Tibial nerve (tissue), 4 donors: ENCODE measurements at places on chromosomes 7 and 10. TPM values are rescaled to one million over a fixed set of nuclear protein-coding genes. Genes with fewer than 3 reads are reported as not detected.

UFSP1 gene
- 4.0 TPM for total RNA-seq

STEAP1B gene
- total RNA-seq: 18.6 TPM

DNA sequence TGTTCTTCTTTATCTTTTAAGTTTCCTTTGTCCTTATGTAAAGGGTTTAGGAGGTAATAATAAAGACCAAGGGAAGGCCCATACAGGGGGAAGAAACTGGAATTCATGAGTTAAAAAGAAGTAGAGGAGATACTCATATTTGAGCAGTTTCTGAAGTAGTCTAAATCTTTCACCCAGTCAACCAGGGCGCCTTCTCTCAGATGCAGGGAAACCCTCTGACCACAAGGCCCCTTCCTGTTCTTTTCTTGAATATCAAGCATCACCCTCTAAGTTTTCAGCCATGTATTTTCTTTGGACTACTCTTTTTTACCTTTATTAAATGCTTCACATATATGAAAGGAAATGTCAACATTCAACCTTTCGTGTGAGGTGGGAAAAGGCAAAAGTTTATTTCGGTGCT is 630.8 kb downstream of the SUGCT start:
- DNase-seq: no peak
- no peaks in the 10 kb centered on the region for H3K4me1 ChIP-seq
- H3K27ac ChIP-seq: no peak overlapping the region

DNA sequence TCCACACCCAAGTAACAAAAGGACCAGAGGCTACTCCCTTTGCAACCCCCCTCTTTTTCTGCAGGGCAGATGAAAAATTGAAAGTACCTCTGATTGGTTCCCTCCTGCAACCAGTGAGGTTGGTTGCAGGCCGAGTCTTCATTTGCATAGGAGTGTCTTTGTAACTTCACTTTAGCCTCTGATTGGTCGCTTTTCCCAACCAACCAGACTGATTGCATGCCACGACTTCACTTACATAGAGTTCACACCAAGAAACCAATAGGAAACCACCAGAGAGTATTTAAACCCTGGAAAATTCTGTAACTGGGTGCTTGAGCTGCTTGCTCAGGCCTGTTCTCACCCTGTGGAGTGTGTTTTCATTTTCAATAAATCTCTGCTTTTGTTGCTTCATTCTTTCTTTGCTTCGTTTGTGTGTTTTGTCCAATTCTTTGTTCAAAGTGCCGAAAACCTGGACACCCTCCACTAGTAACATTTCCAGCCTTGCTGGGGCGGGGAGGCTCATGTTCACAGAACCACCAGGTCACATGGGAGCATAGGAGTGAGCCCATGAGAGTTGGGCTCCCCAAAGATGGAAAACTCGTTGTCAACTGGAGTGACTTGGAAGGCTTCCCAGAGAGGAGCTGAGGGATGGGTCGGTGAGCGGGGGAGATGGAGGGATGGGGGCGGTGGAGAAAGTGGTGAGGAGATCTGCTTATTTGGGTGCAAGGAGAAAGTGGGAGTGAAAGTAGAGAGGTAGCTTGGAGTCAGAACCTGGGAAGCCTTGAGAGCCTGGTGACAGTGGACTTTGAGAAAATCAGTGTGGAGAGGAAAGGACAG is 223.6 kb downstream of the GFRA1 start:
- no peak for DNase-seq
- H3K27me3 ChIP-seq: no peaks in the 10 kb centered on the region
- no peak overlapping the region for H3K4me3 ChIP-seq
- H3K36me3 ChIP-seq: no peaks in the 10 kb centered on the region
- no peaks in the 10 kb centered on the region for H3K4me1 ChIP-seq

DNA sequence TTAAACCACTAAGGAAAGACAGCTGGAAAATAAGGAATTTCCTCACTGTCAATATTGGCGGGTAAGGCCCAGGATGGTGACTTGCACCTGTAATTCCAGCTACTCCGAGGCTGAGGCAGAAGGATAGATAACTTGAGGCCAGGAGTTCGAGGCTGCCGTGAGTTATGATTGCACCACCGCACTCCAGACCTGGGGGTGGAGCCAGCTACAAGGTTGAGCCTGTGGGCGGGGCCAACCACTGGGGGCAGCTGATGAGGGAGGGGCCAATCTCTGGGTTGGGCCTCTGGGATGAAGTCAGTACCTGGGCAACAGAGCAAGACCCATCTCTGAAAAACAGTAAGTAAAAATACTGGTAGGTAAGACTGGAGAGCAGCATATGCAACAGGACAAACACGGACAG is 80.1 kb upstream of the ADO start:
- no peaks in the 10 kb centered on the region for H3K27me3 ChIP-seq
- no peak for DNase-seq
- no peaks in the 10 kb centered on the region for H3K4me1 ChIP-seq
- no peak overlapping the region for H3K4me3 ChIP-seq

SPDYE16 gene
- not detected for total RNA-seq

- peaks cover 5% of the 10 kb centered on the region for H3K4me1 ChIP-seq
- H3K4me3 ChIP-seq: no peak overlapping the region
- H3K27ac ChIP-seq: no peak overlapping the region
- DNase-seq: no peak
- H3K36me3 ChIP-seq: no peaks in the 10 kb centered on the region
Measured at GRCh38 chr7:40057292-40057691, 77.1 kb downstream of the MPLKIP start.

- H3K27me3 ChIP-seq: no peaks in the 10 kb centered on the region
- H3K4me1 ChIP-seq: no peaks in the 10 kb centered on the region
- H3K27ac ChIP-seq: no peak overlapping the region
Measured at GRCh38 chr7:91187061-91187460, 77.2 kb upstream of the FZD1 start.

DNA sequence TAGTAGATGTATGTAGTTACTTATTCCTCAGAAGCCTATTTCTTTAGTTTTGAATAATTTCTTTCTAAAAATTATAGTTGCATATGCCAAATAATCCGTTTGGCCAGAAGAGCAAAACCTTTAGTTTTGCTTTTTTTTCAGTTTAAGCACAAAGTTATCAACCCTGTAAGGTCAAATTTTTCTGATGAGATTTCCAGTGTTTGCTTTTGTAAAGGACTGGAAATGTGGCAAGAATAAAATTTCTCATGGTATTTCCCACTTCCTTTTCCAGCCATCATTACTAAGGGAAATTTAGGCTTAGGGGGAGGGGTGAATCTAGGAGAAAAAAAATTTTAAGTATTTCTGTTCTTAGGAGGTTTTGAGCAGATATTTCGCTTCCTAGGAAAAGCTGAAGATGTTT is 7.6 kb downstream of the CALD1 start:
- peak overlapping the region; percentile 76 for H3K27ac ChIP-seq
- no peak for DNase-seq
- H3K4me3 ChIP-seq: no peak overlapping the region
- H3K27me3 ChIP-seq: no peaks in the 10 kb centered on the region
- peaks cover 42% of the 10 kb centered on the region for H3K4me1 ChIP-seq
- H3K36me3 ChIP-seq: no peaks in the 10 kb centered on the region

GRCh38 chr10:15841696-15842095 is 18.6 kb downstream of the MINDY3 start:
- no peak overlapping the region for H3K27ac ChIP-seq
- DNase-seq: no peak
- no peaks in the 10 kb centered on the region for H3K27me3 ChIP-seq
- H3K4me1 ChIP-seq: peaks cover 11% of the 10 kb centered on the region

GNG11 gene
- 15.3 TPM for total RNA-seq

- no peak for DNase-seq
- H3K27me3 ChIP-seq: no peaks in the 10 kb centered on the region
- H3K36me3 ChIP-seq: no peaks in the 10 kb centered on the region
Measured at GRCh38 chr10:60237977-60238758, 151.5 kb downstream of the ANK3 start.

GRCh38 chr7:81562581-81562980 is 207.3 kb downstream of the HGF start:
- DNase-seq: no peak
- H3K36me3 ChIP-seq: no peaks in the 10 kb centered on the region
- no peaks in the 10 kb centered on the region for H3K4me1 ChIP-seq
- no peak overlapping the region for H3K27ac ChIP-seq
- H3K4me3 ChIP-seq: no peak overlapping the region
- no peaks in the 10 kb centered on the region for H3K27me3 ChIP-seq

SOSTDC1 gene
- total RNA-seq: 2.1 TPM
